ENCODE measurements at places on chromosomes 4 and X. TPM values are rescaled to one million over a fixed set of nuclear protein-coding genes. Genes with fewer than 3 reads are reported as not detected.
A peak's percentile ranks its signal among the peaks of the same experiment; 100 is the strongest.

DNA sequence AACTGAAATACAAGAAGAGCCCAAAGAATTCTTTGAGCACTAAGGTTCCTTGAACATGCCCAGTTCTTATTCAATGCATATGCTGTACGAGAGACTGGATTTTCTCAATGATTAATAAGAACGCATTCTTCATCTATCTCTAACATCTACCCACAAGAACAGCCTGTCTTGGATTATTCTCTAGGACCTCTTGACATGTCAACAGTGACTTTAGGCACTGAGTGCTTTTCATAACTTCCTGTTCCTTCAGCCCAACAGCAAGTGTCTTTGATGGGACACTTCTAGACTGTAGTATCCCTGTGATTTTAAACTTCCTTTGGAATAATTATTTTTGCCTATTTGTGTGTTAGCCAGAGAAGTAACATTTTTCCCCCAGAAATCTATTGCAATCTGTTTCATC lies 69.3 kb downstream of the OPHN1 start:
- no peak for DNase-seq

The ARHGAP24 gene
- total RNA-seq: 24.0 TPM

DNA sequence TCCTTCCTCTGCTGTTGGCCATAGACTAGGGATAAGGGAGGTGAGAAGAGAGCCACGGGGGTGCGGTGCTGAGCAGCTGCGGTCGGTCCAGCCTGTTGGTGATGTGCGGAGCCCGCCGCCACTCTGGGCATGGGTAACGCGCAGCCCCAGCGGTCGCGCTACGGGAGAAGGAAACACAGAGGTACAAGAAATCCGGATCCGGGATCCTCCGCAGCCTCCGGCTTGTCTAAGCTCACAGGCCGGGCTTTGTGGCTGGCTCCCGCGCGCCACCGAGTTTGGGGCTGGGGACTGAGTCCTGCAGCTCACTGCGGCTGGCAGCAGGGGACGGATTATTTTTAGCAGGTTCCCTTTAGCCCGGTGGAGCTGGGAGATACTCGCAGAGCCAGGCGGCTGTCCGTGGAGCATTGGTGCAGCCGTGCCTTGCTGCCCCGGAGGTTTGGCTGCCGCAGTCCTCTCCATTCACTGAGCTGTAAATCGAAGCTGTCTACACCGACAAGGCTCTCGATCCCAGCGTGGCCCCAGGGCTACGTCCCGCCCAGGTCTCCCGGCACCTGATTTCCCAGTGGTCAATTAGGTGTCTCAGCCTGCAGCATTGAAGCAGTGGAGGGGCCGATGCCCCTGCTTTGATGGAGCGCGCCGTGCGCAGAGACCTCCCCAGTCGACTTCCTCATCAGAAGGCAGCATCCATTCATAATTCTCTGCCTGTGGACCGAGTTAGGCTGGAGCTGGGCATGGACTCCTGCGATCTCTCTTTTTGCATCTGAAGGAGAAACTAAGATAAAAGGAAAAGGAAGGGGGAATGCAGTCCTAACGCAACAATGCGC lies 81.9 kb upstream of the SCML1 start:
- peak; percentile 4 for DNase-seq

- DNase-seq: peak; percentile 57
Observed at GRCh38 chr4:86935853-86936733, 1.3 kb downstream of the AFF1 start.

GRCh38 chr4:108172231-108172752 lies 3.6 kb upstream of the LEF1 start:
- no peak for DNase-seq

- peak; percentile 33 for DNase-seq
Observed at GRCh38 chr4:88522702-88523324, 763 bp downstream of the PYURF start.

DNA sequence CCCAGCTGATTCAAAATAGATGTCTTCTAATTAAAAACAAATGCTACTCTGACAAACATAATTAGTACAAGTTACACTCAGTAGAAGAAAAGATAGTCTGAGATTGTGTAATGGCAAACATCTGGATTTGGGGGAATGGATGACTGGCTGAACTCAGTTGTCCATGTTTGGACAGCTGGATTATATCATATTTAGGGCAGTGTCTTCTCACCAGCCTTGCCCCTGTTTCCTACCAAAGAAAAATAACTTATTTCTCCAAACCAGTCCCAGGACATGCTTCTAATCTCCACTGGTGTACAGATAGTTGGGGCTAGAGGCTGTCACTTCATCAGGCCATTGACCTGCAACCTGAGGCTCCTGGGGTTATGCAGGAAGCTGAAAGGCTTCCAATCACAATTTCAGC lies 237.3 kb downstream of the USP46 start:
- no peak for DNase-seq

The GPRASP2 gene
- 24.7 TPM for total RNA-seq

- DNase-seq: no peak
Observed at GRCh38 chr4:187139141-187139540, 415.5 kb upstream of the FAT1 start.

GRCh38 chr4:97845758-97846157 lies 297.5 kb downstream of the STPG2 start:
- DNase-seq: no peak

The PCDH7 gene
- total RNA-seq: 44.1 TPM
